Fibroblast of upper back skin (primary cell): ENCODE measurements at places on chromosomes 12 and 14.
A peak's percentile ranks its signal among the peaks of the same experiment; 100 is the strongest.

- DNase-seq = no peak
Observed at GRCh38 chr14:71942904-71943694, 10.9 kb downstream of the RGS6 start.

DNA sequence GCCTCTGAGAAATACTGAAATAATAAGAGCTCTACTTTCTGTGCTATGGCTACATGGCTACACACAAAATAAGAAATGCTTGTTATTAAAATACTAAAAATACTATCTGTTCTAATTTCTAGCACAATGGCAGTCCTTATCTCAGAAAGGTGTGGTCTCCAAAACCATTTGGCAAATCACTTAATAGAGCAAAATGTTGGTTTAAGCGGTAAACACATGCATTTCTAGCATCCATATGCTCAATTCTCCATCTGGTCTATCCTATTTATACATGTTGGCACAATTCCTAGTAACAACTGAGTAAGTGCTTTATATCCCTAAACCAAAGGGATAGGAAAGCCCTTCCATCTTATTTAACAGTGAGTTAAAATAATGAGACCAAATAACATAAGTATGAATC, 107.0 kb downstream of the PAPLN start:
- DNase-seq = peak; percentile 19

GRCh38 chr12:26520869-26521268, 312.1 kb downstream of the ITPR2 start:
- no peak for DNase-seq

DNA sequence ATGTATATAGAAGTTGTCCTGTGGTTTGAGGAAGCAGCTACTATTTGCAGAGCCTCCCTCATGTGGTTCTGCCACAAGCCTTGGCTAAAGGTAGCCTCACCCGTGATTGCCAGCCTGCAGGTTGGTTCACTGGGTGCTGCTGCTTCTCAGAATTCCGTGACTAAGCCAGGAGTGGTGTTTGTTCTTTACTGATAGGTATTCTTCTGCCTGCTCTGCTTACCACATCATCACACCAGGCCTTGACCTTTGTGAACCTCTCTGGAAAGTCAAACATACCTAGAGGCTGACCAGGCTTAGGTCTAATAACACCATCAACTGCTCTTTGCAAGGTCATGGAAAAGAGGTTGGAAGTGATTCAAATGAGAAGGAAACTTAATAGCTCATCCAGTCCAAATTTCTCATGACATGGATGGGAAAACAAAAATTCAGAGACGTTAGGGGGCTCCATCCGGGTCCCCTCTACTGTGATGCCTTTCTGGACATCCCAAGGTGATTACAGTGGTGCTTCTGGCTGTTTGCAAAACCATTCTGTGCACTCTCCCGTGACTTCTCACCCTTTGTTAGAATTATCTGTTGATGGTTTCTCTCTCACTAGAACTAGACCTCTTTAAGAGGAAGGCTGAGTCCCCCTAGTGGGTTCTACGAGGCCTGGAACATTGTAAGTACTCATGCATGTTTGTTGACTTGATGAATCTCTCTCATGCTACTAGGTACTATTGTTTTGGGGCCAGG, 8.5 kb upstream of the SOCS2 start:
- peak; percentile 29 for DNase-seq

GRCh38 chr14:70118064-70118463, 70.7 kb downstream of the SLC8A3 start:
- DNase-seq = no peak

DNA sequence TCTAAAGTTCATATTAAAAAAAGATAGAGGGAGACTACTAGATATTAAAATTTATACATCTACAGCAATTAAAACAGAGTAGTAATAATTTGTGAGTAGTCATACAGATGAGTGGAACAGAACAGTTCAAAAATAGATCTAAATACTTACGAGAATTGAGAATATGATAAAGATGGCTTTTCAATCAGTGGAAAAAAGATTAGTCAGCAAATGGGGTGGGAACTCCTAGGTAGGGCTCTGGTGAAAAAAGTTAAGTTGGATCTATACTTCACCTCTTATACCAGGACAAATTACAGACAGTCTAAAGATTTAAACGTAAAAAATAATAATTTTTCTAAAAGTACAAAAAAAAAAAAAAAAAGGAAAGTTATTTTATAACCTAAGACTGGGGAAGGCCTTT, 66.9 kb downstream of the GPATCH2L start:
- DNase-seq = no peak

DNA sequence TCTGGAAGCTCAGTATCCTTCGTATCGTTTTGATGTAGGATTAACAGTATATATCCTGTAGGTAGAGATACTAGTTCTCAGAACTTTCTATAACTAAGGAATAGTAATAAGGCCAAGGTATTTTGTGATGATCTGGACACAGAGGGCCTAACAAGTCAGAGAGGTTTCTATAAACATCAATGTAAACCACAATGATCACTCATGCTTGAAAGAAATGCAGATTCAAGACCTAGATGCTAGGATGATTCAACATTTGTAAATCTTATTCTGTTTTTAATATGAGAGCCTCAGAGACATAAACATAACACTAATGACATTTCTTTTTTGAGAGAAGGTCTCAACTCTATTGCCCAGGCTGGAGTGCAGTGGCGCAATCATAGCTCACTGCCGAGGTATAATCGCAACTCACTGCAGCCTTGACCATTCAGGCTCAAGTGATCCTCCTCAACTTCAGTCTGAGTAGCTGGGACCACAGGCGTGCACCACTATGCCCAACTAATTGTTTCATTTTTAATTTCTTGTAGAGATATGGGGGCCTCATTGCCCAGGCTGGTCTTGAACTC, 16.2 kb downstream of the SUPT16H start:
- no peak for DNase-seq

DNA sequence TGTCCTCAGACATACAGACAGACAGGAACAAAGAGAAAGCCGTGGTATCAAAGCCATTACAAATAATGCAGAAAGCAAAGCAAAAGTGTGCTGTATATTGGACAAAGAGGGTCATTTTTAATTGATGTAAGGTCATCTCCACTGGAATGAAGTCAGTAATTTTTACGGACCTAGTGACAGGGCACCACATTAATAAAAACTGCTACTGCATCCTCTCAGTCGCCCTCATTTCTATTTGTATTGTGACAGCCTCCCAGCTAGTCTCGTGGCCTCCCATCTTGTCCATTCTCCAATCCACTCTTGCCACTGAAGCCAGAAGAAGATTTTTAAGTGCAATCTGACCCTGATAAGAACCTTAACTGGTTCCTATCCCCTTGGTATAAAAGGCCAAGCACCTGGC, 132.4 kb downstream of the NUAK1 start:
- DNase-seq = no peak

DNA sequence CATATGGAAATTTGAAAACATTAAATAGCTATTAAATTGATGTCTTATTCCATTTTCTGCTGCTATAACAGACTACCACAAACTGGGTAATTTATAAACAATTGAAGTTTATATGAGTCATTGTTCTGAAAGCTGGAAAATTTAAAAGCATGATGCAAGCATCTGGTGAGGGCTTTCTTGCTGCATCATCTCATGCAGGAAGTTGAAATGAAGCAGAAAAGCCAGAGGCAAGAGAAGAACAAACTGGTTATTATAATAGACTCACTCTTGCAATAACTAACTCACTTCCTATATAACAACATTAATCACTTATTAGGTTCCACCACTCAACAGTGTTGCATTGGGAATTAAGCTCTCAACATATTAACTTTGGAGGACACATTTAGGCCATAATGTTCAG, 1277.4 kb downstream of the LRFN5 start:
- peak; percentile 86 for DNase-seq

DNA sequence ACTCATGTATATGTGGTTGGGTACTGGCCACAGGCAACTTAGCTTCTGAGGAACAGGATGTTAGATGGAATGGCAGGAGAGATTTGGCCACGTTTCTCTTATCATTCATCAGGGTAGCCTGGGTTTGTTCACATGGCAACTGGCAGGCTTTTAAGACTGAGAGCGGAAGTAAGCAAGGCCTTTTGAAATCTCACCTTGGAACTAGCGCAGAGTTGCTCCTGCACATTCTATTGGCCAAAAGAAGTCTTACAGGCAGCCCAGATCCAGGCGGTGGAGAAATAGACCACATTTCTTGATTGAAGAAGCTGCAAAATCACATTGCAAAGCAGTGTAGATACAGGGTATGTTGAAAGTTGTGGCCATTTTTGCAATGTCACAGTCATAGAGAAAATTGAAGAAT, 3.7 kb downstream of the CLEC4A start:
- DNase-seq = no peak

GRCh38 chr12:49043856-49044258, 16.7 kb downstream of the KMT2D start:
- peak; percentile 40 for DNase-seq

GRCh38 chr12:94987801-94988200, 15.7 kb downstream of the NDUFA12 start:
- no peak for DNase-seq

GRCh38 chr14:103894034-103894722, 34.1 kb upstream of the TDRD9 start:
- DNase-seq = no peak

DNA sequence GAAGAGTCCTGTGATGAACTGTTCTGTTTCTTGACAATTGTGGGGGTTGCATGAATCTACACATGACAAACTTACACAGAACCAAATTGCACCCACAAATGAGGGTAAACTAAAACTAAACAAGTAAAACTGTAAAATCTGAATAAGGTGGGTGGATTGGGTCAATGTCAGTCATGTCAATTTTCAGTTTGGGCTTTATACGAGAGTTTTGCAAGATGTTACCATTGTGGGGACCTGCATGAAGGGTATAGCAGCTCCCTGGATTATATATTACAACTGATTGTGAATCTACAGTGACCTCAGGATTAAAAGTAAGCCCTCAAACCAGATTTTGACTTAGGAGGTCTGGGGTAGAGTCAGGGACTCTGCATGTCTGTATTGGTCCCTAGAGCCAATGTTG, 101.5 kb upstream of the LHX5 start:
- DNase-seq = no peak

DNA sequence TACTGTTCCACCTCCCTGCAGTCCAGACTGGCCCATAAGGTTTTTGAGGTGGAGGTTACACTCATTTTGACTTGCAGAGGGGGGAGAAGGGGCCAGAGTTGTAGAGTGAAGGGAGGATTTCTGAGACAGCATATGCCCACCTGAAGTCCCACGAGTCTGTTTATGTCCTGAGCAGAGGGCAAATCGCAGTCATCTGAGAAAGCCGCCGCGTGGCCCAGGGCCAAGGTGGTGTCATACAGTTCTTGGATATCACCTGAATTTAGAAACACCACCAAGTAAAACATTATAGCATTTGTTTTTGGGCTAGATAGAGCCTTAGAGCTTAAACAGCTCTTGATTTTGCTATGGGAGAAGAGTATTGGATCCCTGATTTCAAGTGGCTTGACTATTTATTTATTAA, 30.9 kb downstream of the TDG start:
- no peak for DNase-seq

- DNase-seq = no peak
Observed at GRCh38 chr12:3049611-3050249, 27.4 kb upstream of the TSPAN9 start.

- DNase-seq = peak; percentile 25
Observed at GRCh38 chr14:31027847-31028246, 1.7 kb upstream of the STRN3 start.

- DNase-seq = no peak
Observed at GRCh38 chr14:61420326-61420725, 98.9 kb downstream of the PRKCH start.

DNA sequence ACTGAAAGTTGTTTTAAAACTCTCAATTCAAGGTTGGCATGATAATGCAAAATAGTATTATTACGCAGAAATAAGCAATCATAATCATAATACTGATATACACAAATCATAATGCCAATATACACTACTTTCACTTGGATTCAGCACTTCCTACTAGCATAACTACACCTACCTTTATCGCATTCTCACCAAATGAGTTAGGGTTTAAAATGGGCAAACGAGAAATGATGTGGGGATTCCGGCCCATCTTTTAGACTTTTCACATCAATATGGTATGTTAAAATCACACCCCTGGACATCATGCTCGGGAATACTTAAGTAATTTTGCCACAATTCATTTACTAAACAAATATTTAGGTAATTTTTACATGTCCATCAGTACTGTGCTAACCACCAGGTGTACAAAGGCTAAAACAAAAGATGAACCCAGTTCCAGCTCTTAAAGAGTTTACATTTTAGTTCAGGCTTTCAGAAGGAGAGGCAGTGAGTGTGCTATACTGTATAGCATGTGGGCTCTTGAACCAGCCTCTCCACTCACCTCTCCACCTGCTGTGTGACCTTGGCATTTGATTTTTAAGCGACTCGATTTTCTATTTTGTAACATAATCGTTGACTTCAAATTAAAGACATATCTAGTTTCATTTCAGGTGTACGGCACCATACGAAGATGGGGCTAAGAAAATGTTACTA, 1.1 kb upstream of the USP15 start:
- no peak for DNase-seq

DNA sequence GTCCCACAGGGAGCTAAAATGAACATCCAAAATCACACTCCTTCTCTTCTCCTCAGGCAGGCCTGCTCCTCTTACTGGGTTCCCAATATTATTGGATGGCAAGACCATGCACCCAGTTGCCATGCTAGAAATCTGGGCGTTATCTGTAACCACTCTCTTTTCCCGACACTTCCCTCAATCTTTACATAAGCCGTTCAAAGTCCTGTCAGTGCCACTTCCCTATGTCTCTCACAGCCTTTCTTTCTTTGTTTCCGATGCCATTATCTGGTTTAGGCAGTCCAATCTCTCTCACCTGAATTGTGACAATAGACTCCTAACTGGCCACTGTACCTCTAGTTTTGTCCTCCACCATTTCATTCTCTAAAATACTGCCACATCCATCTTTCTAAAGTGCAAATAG, 24.1 kb downstream of the SNRPF start:
- DNase-seq = no peak

DNA sequence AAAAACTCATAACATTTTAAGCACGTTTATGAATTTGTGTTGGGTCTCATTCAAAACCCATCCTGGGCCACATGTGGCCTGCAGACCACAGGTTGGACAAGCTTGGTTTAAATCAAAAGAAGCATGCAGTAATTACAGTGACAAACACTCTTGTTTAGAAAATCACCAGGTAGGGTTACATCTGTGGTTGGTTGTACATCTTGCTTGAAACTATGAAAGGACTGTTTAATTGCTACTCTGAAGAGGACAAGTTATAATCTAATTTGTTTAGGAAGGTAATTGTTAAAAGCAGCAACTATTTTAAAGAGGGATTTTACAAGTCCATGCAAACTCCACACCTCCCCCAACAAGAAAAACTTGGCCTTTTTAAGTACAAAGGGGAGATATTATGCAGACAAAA, 4.0 kb downstream of the TRIP11 start:
- no peak for DNase-seq
